ENCODE measurements at places on chromosomes 12 and 14.

- DNase-seq: no peak
These were observed 28.8 kb upstream of the CLMN start for GRCh38 chr14:95348395-95349080.

DNA sequence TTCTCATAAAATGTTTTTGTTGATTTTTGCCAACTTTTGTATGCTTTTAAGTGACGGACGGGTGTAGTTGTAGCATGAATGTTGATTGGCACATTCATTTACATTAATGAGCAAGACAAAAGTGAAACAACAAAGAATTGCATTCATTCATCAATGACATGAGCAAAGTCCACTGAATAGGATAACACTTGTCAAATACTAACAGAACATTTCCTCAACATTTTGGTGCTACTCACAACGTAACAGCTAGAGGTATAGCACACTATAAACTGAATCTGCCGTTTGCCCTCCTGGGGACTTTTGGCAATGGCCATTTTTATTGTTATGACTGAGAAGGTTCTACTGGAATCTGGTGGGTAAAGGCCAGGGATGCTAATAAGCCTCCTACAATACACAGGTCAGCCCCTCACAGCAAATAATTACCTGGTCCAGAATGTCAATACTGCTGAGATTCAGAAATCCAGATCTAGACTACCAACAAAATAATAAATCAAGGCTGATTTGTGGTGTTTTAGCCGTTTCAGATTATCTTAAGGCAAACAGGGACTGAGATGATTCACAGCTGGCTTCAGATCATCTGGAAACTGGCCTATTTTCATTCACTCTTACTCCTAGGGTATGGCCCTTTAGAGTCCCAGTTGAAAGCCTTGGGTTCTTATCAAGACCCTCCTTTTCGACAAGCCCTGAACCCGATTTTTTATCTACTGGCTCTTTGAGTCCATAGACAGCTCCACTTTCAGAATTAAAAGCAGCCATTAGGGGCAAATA, 22.5 kb upstream of the CDKN3 start:
- DNase-seq: no peak

- DNase-seq: no peak
These were observed 317.7 kb upstream of the LRFN5 start for GRCh38 chr14:41289025-41289424.

DNA sequence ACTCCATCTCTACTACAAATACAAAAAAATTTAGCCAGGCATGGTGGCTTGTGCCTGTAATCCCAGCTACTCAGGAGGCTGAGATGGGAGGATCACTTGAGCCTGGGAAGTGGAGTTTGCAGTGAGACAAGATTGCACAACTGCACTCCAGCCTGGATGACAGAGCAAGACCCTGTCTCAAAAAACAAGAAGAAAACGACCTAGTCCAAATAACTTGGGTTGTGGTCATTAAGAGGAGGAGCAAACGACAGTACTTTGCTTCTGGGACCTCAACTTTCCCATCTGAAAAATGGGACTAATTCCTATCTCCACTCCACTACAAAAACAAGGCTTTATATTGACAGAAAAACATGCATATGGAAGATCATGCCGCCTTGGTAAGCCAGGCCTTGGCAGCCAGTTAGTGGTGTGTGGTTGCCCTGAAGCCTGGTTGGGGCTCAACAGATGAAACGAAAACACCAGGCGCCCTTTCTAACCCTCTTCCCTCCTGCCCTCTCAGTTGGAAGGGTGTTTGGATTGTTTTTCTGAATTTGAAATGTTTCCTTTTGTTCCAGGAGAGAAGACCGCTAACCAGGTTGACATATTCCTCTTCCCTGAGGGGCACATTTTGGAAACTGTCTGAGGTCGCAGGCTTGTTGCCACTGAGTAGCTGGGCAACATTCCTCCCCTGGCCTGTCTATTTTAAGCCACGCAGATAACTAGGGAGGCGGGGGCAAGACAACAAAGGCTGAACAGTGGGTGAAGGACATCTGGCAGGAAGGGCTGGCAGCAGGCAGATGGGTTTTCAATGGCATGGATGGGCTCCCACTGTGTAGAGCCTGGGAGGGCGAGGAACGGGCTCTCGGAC, 13.7 kb upstream of the VPS37B start:
- DNase-seq: no peak

GRCh38 chr12:10247436-10248058, 34.9 kb downstream of the GABARAPL1 start:
- no peak for DNase-seq

DNA sequence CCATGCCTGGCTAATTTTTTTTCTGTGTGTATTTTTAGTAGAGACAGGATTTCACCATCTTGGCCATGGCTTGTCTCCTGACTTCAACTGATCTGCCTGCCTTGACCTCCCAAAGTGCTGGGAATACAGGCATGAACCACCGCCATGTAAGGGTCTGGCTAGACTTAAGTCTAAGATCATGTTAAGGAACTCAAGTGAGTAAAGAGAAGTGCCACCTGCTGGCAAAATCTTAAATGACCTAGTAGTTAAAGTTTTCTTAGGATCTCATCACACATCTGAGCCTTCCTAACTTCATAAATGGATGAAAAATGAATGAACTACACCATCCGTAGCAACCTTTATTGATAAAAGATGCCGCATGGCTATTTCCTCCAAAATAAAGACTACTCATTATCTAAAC, 1.7 kb upstream of the C12orf56 start:
- no peak for DNase-seq

- DNase-seq: no peak
These were observed 96.2 kb downstream of the MON2 start for GRCh38 chr12:62562846-62563245.

DNA sequence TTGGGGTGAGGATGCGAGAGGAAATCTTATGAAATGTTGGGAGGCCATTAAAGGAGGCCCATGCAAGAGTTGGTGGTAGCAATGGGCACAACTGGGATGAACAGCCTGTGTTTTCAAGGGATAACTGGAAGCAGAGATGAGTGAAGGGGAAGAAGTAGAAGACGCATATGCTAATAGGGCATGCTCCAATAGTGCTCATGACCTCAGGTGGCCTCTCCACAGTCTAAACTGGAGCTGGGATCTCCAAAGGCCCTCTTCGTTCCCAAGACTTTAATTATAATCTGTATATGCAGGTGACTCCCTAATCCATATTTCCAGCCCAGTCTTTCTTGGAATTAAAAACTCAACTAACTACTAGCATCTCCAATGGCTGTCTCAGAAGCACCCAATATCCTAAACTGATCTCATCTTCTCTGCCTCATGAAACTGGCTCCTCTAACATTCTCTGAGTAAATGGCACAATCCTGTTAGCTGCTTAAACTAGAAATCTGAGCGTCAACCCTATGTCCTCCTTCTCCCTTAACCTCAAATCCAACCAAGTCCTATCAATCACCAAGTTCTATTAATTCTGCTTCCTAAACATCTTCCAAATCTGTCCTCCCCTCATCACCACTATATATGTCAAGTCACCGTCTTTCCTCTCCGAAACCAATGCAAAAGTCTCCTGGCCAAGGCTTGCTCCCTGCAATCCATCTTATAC, 2.8 kb upstream of the AJUBA start:
- no peak for DNase-seq

DNA sequence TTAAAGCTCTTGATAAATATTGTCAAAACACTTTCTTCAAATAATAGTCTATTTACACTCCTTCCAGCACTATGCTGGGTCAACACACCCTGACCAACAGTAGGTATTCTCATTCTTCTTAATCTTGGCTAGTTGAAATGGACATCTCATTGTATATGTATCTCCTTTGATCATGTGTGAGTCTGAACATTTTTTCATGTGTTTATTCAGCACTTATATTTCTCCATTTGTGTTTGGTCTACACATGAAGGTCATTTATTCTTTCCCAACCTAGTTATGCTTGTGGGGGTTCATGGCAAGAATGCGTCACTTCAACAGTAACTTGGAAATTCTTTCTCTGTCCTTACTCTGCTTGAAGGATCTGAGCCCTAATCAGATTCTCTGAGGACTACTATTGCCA, 133.1 kb upstream of the ARID2 start:
- no peak for DNase-seq

DNA sequence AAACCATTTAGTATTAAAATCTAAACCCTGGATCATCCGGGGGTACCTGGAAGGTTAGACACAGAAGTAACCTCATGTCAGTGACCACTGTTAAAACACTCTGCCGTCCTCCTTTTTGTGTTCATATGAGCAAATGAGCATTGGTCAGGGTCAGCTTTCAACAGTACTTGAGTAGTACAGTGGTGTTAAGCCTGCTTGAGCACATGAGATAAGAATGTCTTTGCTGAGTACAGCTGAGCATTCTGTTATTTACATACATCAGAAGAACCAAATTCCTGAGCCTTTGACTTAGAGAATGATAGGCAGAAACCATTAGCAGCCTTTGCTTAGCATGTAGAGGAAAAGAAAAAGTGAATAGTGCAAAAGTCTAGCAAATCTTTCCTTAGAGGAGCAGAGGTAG, 38.6 kb upstream of the LRTM2 start:
- no peak for DNase-seq

DNA sequence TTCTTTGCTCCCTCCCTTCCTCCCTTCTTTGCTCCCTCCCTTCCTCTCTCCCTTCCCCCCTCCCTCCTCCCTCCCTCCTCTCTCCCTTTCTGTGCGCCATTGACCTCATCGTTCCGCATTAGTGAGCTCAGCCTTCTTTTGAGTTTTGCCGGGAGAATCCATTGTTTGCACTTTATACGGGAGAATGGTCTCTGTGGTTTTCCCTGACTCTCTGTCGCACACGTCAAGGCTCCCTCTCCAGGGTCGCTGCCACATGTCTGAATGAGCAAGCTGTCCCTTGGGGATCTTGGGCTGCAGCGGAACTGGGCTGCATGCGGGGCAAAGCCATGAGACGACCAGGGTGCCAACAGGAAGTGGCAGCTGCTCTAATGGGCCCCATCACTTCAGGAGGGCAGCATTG, 118.5 kb downstream of the GLT1D1 start:
- DNase-seq: no peak

GRCh38 chr12:22248571-22249115, 85.9 kb downstream of the ST8SIA1 start:
- no peak for DNase-seq

- no peak for DNase-seq
These were observed 14.7 kb upstream of the NCOR2 start for GRCh38 chr12:124582108-124582424.

DNA sequence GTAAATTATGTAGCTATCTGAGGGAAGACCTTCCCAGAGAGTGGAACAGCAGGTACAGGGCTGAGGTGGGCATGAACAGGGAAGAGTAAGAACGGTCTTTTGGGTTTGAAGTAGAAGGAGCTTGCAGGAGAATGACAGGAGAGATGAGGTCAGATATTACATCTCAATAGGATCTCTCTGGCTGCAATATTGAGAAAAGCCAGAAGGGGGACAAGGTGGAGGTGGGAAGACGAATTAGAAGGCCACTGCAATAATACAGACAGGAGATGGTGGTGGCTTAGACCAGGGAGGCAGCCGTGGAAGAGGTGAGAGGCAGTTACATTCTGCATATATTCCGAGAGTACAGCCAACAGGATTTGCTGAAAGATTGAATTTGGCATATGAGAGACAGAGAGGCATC, 310.2 kb downstream of the APAF1 start:
- no peak for DNase-seq

GRCh38 chr12:89733579-89734201, 25.1 kb upstream of the ATP2B1 start:
- DNase-seq: no peak

DNA sequence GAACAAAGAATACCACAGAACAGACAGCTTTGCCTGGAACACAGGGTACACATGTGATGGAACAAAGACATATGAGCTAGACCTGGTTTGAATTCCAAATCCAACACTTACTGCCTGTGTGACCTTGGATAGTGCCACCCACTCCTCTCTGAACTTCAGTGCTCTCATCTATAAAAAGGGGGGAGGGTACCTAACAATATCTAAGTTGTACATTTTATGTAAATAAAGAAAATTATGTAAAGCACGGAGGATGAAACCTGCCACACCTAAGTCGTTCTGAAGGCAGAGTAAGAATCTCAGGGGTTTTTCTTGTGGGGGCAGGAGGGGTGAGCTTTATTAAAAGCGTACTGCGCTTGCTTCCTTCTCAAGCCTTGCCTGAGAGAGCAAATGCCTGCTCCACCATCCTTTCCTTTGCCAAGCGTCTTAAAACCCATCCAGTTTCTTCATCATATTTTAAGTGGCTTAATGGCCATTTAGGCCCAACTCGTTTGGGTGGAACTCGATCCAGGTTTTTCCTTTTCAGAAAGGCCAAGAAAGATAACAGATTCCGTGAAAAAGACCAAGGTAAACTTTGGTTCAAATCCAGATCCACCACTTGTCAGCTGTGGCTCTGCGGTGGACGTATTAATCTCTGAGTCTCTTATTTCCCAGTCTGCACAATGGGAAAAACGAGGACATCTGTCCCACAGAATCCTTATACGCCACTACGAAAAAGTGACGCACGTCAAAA, 946 bp downstream of the DDX24 start:
- no peak for DNase-seq

DNA sequence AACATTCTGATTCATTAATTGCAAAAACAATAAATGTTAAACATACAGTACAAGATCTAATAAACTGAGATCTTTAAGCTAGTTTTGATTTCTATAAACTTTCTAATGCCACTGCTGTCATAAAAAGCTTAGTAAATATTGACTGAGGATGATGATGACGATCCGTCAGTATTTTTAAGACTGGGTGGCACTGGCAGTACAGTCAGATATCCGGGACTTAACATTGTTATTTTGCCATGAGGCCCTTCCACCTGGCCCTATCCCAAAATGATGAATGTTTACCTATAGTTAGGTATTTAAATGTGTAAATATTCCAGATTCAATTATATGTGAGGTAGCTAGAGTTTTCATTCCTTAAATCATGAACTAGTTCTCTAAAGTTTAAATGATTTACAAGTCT, 158.5 kb downstream of the FOXA1 start:
- DNase-seq: no peak

DNA sequence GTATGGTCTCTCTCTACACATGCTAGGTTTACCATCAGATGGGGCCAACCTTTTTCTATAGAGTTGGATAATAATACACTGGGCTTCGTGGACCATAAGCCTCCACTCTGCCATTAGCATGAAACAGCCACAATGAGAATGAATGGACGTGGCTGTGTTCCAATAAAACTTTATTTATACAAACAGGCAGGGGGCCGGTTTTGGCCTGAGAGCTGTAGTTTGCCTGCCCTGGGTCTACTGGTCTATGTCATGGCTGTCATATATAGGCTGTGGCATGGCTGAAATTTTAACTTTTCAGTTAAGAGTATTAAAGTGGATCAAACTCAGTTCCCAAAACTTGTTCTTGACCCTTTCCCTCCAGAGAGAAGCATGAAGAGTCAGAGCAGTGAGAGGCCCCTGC, 120.3 kb upstream of the MYL2 start:
- no peak for DNase-seq

DNA sequence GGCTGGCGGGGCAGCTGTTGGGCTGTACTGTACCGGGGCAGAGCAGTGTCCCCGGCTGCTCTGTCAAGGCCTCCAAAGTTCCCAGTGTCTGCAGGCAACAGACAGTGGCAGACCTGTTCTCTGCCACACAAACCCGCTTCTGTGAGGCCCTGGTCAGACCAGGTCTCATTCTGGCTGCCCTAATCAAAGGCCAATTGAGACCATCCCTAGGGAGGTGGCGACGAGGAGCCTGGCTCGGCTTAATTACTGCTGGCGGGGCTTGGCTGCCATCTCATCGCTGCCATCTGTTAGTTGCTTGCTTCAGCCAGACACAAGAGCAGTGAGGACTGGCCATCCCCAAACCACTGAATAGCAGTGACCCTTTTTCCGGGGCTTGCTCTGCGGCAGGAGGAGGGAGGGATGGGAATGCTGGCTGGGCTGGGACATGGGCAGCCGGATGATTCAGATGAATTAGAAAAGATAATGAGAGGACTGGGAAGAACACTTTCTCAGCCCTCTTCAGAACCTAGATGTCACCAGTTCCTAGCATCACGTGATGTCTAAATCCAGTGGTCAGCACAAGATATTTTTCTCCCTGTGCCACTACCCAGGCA, 24.5 kb downstream of the ERG28 start:
- DNase-seq: no peak

Measured in activated T-helper 1 cell treated with anti-CD3 and anti-CD28 coated beads, Interleukin-2, amount 50 U/mL, for 16 hours (primary cell).